CD14-positive monocyte (primary cell): ENCODE measurements at places on chromosomes 4 and X. TPM values are rescaled to one million over a fixed set of nuclear protein-coding genes. Genes with fewer than 3 reads are reported as not detected.

DNA sequence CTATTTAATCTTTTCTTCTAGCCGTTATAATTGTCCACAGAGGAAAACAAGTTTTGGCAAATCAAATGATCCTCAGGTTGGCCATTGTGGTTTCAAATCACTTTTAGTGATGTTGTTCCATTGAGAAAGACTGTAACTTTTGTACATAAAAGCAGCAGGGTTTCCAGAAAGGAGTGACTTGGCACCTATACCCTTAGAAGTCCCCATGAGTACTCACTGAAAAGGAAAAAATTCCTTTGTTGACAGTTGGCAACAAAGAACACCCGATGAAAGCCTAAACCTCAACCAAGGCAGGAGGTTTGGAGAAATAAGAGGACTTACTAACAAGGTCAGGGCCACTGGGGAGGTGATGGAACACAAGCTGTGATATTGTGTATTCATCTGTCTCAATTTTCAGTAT is 474.4 kb downstream of the RAPGEF2 start:
- no peaks in the 10 kb centered on the region for H3K36me3 ChIP-seq
- H3K4me1 ChIP-seq = no peaks in the 10 kb centered on the region
- no peak overlapping the region for H3K27ac ChIP-seq
- no peaks in the 10 kb centered on the region for H3K27me3 ChIP-seq

GRCh38 chr4:187814737-187815465 is 180.7 kb upstream of the ZFP42 start:
- no peaks in the 10 kb centered on the region for H3K36me3 ChIP-seq
- no peaks in the 10 kb centered on the region for H3K4me1 ChIP-seq
- no peak for DNase-seq
- no peak overlapping the region for H3K4me3 ChIP-seq
- no peak overlapping the region for H3K27ac ChIP-seq

DNA sequence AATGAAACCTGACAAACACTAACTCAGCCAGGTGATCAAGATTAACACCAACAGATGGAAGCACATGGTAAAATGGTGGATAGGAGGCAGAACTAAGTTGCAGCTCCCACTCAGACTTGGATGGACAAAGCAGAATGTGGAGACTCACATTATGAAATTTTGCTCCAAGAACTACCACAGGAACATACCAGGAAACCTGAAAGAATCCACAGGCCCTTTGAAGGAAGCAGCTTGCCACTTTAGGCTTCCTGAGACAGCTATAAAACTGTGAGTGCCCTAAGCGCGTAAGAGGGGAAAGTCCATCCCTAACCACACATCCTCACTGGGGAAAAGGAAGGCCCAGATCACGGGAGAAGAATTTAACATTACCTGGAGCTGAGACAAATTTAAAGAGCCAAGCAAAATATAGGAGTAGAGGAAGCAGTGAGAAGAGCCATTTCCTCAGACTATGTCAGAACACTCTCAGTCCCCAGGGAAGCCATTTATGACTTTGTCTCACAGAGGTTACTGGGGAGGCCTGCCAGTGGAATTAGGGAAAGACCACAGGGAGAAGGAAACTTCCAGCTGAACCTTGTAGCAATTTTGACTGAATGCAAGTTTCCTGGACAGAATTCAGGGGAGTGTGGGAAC is 224.5 kb downstream of the TEX13C start:
- H3K4me3 ChIP-seq = no peak overlapping the region
- H3K4me1 ChIP-seq = no peaks in the 10 kb centered on the region
- H3K27ac ChIP-seq = no peak overlapping the region
- H3K36me3 ChIP-seq = no peaks in the 10 kb centered on the region

Gene YIPF7
- not detected for polyA plus RNA-seq

Gene RNF212
- polyA plus RNA-seq = 0.57 and 0.83 TPM in 2 replicates

GRCh38 chr4:170990989-170991589 is 822.1 kb upstream of the GALNTL6 start:
- H3K4me3 ChIP-seq = no peak overlapping the region
- H3K27me3 ChIP-seq = no peaks in the 10 kb centered on the region
- no peaks in the 10 kb centered on the region for H3K4me1 ChIP-seq

Gene BEX2
- polyA plus RNA-seq = 0.66 TPM

- no peaks in the 10 kb centered on the region for H3K4me1 ChIP-seq
- H3K4me3 ChIP-seq = no peak overlapping the region
- no peaks in the 10 kb centered on the region for H3K36me3 ChIP-seq
- H3K27me3 ChIP-seq = peaks cover 16% of the 10 kb centered on the region
- DNase-seq = no peak
- no peak overlapping the region for H3K27ac ChIP-seq
Observed at GRCh38 chrX:1928805-1929204, 313.9 kb downstream of the ASMT start.

- H3K36me3 ChIP-seq = no peaks in the 10 kb centered on the region
- H3K4me1 ChIP-seq = peaks cover 10% of the 10 kb centered on the region
- H3K27ac ChIP-seq = no peak overlapping the region
Observed at GRCh38 chr4:11098461-11098860, 330.2 kb downstream of the HS3ST1 start.

DNA sequence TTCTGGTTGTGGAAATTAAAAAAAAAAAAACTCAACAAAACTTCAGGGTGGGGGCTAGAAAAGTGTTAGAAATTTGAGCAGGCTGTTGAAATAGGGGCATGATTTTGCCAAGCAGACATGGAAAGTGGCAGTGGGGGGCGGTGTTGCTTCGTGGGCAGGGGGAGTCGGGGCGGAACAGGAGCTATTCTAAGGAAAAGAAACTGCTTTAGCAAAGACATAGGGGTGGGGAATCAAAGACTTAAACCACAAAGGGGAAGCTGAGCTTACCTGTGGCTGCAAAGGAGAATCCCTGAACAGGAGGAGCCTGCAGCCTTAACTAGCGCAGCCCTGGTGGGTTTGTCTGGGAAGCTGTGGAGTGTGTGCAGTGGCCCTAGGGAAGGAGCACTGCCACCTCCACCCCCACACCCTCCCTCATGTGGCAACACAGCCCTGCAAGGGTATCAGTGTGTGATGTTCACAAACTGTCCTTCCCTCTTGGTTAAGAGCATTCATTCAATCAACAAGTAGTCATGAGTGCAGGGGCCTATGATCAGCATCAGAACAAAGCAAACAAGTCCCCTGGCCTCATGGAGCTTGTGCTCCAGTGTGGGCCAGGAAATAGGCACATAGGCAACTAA is 20.5 kb downstream of the SEL1L3 start:
- H3K4me1 ChIP-seq = peaks cover 24% of the 10 kb centered on the region
- H3K36me3 ChIP-seq = no peaks in the 10 kb centered on the region
- DNase-seq = no peak
- no peak overlapping the region for H3K4me3 ChIP-seq
- no peak overlapping the region for H3K27ac ChIP-seq

Gene ZMAT1
- polyA plus RNA-seq = 0.56 TPM

Gene PPP4R3C
- polyA plus RNA-seq = not detected

- no peaks in the 10 kb centered on the region for H3K36me3 ChIP-seq
- DNase-seq = no peak
- no peaks in the 10 kb centered on the region for H3K27me3 ChIP-seq
- no peak overlapping the region for H3K4me3 ChIP-seq
- H3K4me1 ChIP-seq = no peaks in the 10 kb centered on the region
Observed at GRCh38 chr4:93355411-93355810, 473.1 kb upstream of the ATOH1 start.

Gene DDX3X
- 200 TPM for polyA plus RNA-seq

Gene IQCM
- not detected in 2 replicates for polyA plus RNA-seq

DNA sequence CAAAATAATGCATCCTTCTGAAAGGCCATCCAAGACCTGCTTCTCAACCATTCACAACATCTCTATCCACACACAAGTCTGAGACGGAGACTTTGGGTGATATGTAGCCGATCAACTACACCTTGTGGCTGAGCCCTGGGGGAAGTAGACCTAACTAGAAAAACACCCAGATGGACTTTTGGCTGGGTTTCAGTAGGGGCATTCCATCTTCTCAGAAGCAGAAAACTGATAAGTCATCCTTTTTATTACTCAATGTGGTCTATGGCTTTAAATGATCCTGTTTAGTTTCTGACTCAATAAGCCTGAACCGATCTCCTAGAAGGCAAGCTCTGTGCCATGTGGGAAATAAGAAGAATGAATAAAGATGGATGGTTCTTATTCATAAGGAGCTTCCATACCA is 82.5 kb upstream of the AFF2 start:
- H3K36me3 ChIP-seq = no peaks in the 10 kb centered on the region
- H3K27ac ChIP-seq = no peak overlapping the region
- peaks cover 12% of the 10 kb centered on the region for H3K4me1 ChIP-seq
- no peaks in the 10 kb centered on the region for H3K27me3 ChIP-seq

- H3K36me3 ChIP-seq = no peaks in the 10 kb centered on the region
- H3K4me1 ChIP-seq = no peaks in the 10 kb centered on the region
- no peak for DNase-seq
- no peak overlapping the region for H3K27ac ChIP-seq
Observed at GRCh38 chr4:16544251-16544721, 318.0 kb upstream of the TAPT1 start.

- no peaks in the 10 kb centered on the region for H3K27me3 ChIP-seq
- H3K27ac ChIP-seq = no peak overlapping the region
- H3K4me3 ChIP-seq = no peak overlapping the region
Observed at GRCh38 chr4:101259876-101260275, 87.5 kb downstream of the PPP3CA start.

DNA sequence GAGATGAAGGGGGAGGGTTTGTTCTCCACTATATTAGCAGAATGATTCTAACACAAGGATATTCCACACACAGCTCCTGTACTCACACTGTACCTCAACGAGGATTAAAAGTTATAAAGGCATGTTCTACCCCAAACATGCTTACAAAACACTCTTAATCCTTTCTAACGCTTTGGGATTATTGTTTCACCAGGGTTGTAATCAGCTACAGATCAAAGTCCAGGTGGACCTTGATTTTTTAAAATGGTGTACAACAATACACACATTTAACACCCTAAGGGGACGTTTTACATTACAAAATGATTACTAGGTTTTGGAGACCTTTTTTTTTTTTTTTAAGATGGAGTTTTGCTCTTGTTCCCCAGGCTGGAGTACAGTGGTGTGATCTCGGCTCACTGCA is 50.3 kb upstream of the MAP3K15 start:
- no peak overlapping the region for H3K27ac ChIP-seq
- no peaks in the 10 kb centered on the region for H3K27me3 ChIP-seq
- H3K4me1 ChIP-seq = peaks cover 5% of the 10 kb centered on the region

DNA sequence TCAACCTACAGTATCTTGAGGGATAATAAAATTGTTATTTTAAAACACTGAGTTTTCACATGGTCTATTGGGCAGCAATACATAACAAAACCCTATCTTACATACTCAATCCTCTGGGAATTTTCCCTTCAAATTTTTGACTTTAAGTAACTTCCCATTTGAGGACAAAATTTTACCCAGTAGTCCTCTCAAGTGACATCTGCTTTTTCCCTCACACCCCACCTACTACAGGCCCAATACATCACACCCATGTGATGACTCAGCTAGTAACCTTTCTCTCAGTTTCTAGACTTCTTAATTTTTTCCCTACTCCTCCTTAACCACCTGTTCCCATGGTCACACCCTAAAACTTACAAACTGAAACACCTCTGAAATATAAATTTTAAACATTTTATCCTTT is 12.2 kb upstream of the RAP1GDS1 start:
- H3K4me1 ChIP-seq = no peaks in the 10 kb centered on the region
- H3K27me3 ChIP-seq = no peaks in the 10 kb centered on the region
- no peak for DNase-seq

DNA sequence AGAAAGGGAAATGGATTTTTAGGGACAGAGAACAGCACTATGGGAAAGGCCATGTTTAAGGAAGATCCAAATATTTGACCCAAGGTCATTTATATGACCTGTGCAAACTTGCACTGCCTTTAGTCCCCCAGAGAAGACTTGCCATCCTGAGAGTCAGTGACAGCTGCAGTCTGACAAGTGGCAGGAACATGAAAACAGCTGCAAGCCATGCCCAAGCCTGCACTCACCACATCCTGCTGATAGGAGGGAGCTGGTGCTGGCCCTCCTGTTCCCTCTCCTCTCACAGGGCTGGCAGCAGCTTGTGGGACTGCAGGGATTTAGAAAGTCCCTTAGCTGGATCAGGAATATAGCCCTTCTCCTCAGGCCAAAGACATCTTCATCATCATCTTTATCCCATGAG is 187.7 kb downstream of the RAP1GDS1 start:
- no peaks in the 10 kb centered on the region for H3K27me3 ChIP-seq
- peaks cover 17% of the 10 kb centered on the region for H3K4me1 ChIP-seq
- H3K4me3 ChIP-seq = no peak overlapping the region
- H3K27ac ChIP-seq = no peak overlapping the region

GRCh38 chr4:115292320-115293092 is 179.1 kb upstream of the NDST4 start:
- no peaks in the 10 kb centered on the region for H3K36me3 ChIP-seq
- DNase-seq = no peak
- H3K27me3 ChIP-seq = no peaks in the 10 kb centered on the region
- H3K4me1 ChIP-seq = no peaks in the 10 kb centered on the region
- no peak overlapping the region for H3K4me3 ChIP-seq

DNA sequence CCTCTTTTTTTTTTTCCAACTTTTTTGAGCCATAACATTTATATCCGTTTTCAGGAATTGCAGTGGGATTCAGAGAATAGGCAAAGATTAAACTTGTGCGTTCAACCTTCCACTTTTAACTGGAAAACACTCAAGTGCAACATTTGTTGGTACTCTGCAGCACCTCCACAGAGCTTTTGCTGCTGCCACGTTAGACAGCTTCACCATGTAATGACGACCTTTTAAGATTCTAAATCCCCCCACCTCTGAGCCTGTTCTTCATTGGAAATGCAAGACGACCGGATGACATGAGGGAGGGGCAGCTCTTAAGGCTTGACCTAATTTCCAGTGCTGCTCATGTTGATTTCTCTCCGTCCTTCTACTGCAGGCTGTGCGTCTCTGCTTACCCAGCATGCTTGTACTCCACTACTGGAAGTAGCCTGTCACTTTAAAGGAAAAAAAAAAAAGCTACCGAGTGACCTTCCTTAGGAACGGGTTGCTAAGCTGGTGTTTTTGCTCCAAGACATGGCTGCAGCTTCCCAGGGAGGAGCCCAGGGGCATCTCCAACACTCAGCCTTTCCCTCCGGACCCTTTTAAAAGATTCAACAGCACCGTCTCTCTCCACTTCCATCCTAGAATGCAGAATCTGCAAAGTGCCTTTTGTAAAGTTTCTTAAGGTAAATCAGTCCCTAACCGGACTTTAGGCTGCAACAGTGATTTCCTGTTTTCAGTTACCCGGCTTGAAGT is at the start of gene CC2D2A:
Gene CC2D2A (plus strand): TSS at position 481 of the 726 bp plus-strand sequence. CDS start 6,051 bp downstream, outside the sequence.
- DNase-seq = no peak
- H3K27ac ChIP-seq = peak within 1 kb of the TSS; percentile 37
- H3K27me3 ChIP-seq = no peaks in the 10 kb centered on the region
- H3K36me3 ChIP-seq = no peaks in the 10 kb centered on the region

DNA sequence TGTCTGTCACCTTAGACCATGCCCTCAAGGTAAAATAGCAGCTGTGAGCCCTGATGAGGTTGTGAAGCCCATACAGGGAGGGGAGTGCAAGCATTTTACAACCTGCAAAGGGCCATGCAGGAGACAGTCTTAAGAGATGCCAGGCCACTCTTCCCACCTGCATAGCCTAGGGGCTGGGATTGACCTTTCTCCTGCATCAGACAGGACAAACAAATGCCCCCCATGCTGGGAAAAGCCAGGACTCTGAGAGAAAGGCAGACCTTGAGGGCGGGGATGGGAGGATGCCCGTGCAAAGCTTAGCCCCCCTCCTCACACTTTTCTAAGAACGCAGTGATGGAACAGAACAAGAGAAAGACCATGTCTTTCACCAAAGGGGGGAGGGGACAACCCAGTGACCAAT is 137.9 kb upstream of the MAMLD1 start:
- no peak overlapping the region for H3K4me3 ChIP-seq
- no peak overlapping the region for H3K27ac ChIP-seq
- H3K4me1 ChIP-seq = no peaks in the 10 kb centered on the region
- no peaks in the 10 kb centered on the region for H3K36me3 ChIP-seq
- no peak for DNase-seq
